ENCODE measurements at places on chromosomes 6 and 20.

- DNase-seq = no peak
Observed at GRCh38 chr20:51143652-51144051, 120.7 kb upstream of the KCNG1 start.

DNA sequence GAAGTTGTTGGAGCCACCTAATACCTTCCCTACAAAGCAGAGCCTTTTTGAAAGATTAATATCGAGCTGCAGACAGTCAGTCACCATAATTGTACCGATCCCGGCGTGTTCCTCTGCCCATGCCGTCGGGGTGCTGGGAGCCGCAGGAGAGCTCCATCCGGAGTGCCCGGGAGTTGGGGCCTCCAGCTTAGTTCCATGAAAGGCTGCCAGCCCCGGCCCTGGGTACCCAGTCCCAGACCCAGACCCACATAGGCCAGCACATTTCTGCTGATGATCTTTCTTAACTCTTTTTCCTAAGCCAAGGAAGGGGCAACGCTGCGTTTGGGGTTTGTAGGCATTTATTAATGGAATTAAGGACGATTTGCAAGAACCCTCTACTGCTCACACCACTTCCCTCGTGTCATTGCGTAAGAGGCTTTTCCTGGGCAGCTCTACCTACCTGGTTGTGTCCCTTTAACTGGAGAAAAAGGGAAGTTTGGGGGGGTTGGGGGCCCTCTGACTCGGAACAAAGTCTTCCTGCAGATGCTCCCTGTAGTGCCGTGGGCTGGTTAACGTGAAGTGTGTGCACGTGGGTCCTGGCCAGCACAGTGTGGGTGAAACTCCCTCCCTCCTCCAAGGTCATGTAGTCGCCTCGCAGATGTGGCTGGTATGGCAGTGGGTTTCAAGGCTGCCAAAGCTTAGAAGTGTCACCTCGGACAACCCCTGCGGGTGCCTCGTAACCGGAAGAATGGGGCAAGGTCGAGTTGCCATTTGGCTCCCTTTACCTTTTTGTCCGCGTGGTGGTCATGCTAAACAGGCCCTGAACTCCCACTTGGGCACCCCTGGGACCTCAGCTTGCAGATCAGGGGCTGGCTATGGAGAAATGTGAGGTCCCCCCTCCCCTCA lies 54.3 kb upstream of the APCDD1L start:
- DNase-seq = peak; percentile 18

- no peak for DNase-seq
Observed at GRCh38 chr6:159701413-159701999, 8.5 kb upstream of the SOD2 start.

GRCh38 chr6:166862978-166863530 lies 93.3 kb downstream of the RNASET2 start:
- DNase-seq = no peak
